NCI-H1048 (cell line): ENCODE measurements at places on chromosomes 3 and 15.

DNA sequence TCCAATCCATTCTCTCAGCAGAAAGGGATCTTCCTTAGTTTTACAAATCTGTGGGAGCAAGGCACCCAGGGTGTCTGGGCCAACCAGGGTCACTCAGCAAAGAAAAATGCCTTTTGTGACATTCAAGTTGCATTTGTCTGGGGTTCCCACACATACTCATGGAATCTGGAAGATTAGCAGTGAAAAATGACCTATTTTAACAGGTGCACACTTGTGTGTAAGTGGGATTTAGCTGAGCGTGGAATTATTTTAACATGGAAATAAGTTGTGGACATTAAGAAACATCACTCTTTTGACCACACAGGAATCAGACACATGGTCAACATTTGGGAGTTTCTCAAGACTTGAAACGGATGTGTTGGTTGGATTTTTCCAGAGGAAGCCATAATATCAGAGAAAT is 234.9 kb downstream of the OPA1 start:
- DNase-seq = no peak

GRCh38 chr15:88627463-88627862 is 6.3 kb downstream of the AEN start:
- no peak for DNase-seq

DNA sequence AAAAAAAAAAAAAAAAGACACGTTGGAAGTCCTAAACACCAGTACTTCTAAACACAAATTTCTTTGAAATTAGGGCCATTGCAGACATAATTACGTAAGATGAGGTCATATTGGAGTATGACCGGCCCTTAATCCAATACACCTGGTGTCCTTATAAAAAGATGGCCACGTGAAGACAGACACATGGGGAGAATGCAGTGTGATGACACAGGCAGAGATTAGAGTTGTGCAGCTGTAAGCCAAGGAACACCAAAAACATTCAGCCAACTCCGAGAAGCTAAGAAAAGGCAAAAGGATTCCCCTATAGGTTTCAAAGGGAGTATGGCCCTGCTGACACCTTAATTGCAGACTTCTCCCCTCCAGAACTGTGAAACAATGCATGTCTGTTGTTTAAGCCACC is 379.0 kb upstream of the PDZRN3 start:
- DNase-seq = no peak

GRCh38 chr3:43138488-43139231 is 32.8 kb upstream of the POMGNT2 start:
- no peak for DNase-seq

- DNase-seq = no peak
Observed at GRCh38 chr3:15403965-15404364, 23.4 kb downstream of the METTL6 start.

GRCh38 chr3:115648559-115648958 is 25.2 kb downstream of the GAP43 start:
- DNase-seq = no peak

- no peak for DNase-seq
Observed at GRCh38 chr3:141111364-141112155, 60.4 kb downstream of the SPSB4 start.

DNA sequence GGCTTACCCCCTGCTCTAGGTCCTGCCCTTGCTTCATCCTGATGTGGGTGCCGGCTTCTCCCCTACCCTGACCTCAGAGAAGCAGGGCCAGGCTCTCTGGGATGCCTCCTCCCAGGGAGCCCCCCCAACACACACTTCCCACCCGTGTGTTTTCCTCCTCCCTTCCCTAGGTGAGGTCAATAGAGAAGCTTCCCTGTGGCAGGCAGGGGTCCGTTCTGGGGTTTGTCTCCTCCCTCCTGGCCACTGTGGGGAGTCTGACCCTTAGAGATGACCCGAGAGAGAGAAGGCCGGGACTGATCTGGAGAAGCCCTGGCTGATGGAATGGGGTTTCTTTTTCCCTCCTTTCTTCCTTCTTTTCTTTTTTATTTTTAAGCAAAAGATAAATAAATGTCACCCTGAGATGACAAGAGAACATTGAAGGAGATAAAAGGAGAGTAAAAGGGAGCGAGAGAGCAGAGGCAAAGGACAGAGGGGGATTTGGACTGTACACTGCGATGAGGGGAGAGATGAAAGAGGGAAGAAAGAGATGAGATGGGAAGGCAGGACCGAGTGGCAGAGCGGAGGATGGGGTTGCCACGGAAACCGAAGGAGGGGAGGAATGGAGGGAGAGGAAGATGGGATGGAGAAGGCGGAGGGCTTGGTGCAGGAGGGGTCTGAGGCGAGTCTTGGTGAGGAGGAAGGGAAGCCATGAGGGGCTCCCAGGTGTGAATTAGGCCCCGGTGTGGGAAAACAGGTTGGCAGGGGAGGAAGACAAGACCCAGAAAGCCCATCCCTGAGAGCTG is 48.4 kb downstream of the IDH2 start:
- no peak for DNase-seq

GRCh38 chr3:129954514-129954913 is 20.0 kb upstream of the TRH start:
- no peak for DNase-seq

- DNase-seq = no peak
Observed at GRCh38 chr15:70094690-70095311, 2.9 kb downstream of the TLE3 start.

- no peak for DNase-seq
Observed at GRCh38 chr15:84582583-84583157, 18.1 kb upstream of the ZSCAN2 start.

- DNase-seq = no peak
Observed at GRCh38 chr3:171782617-171783016, 27.7 kb downstream of the PLD1 start.

DNA sequence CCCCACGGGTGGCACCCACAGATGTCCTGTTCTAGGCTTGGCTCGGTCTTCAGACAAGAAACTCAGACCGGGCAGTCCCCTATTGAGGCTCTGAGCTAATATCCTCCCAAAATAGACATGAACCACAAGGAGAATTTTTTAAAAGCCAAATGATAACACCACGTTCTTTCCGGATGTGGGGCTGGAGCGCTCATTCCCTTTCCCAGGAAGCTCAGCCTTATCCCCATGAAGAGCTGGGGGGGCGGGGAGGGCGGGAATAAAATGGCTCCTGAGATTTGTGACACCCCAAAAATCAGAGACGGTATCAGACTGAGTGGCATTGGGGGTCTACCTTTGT is 1.1 kb downstream of the SLC6A1 start:
- no peak for DNase-seq

- no peak for DNase-seq
Observed at GRCh38 chr3:136023264-136023978, 57.9 kb downstream of the PPP2R3A start.
